ENCODE measurements at places on chromosomes 6 and 20.

DNA sequence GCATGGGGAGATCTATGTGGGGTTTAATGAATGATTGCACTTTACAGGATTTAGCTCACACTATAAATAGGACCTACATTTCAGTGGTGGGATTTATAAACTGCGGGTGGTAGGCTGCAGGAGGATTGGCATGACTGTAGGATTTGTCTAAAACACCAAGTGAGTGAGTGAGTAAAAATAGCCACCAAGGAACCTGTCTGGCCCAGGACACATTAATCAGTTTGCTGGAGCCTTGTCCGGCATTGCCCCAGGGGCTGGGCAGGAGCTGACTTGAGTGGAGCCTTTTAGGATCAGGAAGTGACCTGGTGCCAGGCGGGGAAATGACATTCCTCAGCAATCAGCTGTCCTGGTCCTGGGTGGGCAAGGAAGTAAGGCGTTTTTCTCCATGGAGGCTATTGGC is 278.7 kb upstream of the PRND start:
- DNase-seq = no peak

GRCh38 chr6:79208816-79209215 is 25.7 kb downstream of the HMGN3 start:
- DNase-seq = no peak

- DNase-seq = no peak
Observed at GRCh38 chr20:4470375-4470774, 251.3 kb upstream of the PRND start.

DNA sequence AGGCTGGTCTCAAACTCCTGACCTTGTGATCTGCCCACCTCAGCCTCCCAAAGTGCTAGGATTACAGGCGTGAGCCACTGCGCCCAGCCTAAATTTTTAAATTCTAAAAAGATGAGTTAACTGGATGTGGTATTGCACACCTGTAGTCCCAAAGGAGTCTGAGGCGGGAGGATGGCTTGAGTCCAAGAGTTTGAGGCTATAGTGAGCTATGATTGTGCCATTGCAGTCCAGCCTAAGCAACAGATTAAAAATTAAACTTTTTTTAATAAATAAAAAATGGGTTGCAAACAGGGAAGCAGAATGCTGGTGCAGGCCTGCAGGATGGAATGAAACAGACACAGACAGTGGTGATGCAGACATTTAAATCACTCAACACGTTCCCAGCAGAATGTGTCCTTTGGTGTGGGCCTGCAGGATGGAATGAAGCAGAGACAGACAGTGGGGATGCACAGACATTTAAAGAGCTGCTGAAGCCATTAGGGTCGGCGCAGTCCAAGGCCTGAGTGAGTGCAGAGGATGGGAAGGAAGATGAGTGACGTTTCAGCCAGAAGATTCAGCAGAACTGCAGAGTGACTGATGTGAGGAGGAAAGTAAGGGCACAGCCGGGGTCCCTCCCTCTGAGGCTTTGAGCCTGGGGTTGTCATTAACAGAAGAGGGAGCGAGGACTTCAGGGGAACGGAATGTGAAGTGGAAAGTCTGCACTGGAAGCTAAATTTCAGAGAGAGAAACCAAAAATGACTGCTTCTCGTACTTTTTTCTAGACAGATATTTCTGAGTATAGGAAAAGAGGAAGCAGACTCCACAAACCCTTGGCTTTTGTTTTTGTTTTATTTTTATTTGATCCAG is 117.5 kb downstream of the RIN2 start:
- DNase-seq = no peak

DNA sequence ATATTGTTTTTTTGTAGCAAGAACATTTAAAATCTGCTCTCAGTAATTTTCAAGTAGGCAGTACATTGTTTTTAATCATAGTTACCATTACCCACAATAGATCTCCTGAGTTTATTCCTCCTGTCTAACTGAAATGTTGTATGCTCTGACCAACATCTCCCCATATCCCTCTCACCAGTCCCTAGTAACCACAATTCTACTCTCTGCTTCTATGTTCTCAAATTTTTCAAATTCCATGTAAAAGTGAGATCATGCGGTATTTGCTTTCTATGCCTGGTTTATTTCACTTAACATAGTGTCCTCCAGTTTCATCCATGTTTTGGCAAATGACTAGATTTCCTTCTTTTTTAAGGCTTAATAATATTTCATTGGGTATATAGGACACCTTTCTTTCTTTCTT is 300.5 kb downstream of the KCNQ5 start:
- no peak for DNase-seq

- no peak for DNase-seq
Observed at GRCh38 chr6:106807947-106808611, 166.4 kb downstream of the CD24 start.

DNA sequence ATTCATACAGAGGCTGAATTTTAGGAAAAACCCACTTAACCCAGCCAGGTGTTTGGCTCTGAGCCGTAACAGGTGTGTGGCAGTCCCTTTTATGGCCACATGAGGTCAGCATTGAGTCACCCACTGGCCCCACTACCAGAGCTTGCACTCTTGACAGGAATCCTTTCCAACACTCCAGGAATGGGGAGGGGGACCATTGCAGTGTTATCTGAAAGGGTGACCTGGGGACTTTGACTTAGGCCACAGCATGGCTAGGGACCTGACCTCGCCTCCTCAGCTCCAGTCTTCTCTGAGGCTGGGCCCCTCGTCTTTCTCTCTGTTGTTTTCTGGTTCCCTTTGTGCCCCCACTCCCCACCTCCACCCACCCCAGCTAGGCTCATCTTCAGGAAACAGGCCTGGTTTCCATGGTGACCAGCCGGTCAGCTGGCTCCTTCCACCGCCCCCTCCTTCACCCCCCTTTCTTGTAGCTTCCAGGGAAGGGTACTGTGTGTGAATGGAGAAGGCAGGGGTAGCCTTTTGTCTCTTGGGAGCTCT is 2.1 kb upstream of the TMEM151B start:
- no peak for DNase-seq

Measured in omental fat pad (tissue), 4 donors.